ENCODE measurements at places on chromosomes 16 and 17.
A peak's percentile ranks its signal among the peaks of the same experiment; 100 is the strongest.

DNA sequence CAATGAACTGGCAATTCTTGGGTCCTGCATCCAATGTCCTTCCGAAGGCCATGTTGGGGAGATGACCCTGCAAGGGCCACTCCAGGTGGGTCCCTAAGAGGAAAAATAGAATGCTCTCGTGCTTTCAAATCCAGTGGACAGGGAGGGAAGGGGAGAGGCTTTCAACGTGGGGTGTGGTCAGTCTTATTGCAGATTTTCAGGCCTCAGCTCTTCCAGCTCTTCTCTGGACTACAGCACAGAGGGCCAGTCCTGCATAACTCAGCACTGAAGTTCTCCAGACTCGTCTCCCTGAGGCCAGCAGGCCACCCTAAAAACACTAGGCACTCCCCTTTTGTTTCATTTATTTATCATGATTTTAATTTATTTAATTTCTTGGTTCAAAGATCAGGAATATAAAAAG, 43.1 kb downstream of the SRL start:
- no peak for DNase-seq

GRCh38 chr16:75584108-75584507, 17.9 kb downstream of the GABARAPL2 start:
- no peak for DNase-seq

DNA sequence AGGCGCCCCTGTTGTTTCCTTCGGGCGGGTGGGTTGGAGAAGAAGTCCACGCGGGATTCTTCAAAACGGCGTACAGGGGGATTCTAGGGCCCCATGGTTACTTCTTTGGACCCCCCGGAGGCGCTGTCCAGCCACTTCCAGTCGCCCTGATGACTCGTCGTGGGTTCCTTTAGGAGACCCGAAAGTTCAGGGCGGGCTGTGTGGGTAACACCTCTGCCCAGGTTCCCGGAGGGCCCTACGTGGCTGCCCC, 716 bp upstream of the HIC1 start:
- DNase-seq = no peak

GRCh38 chr17:80834893-80835275, 156.8 kb upstream of the CHMP6 start:
- no peak for DNase-seq

DNA sequence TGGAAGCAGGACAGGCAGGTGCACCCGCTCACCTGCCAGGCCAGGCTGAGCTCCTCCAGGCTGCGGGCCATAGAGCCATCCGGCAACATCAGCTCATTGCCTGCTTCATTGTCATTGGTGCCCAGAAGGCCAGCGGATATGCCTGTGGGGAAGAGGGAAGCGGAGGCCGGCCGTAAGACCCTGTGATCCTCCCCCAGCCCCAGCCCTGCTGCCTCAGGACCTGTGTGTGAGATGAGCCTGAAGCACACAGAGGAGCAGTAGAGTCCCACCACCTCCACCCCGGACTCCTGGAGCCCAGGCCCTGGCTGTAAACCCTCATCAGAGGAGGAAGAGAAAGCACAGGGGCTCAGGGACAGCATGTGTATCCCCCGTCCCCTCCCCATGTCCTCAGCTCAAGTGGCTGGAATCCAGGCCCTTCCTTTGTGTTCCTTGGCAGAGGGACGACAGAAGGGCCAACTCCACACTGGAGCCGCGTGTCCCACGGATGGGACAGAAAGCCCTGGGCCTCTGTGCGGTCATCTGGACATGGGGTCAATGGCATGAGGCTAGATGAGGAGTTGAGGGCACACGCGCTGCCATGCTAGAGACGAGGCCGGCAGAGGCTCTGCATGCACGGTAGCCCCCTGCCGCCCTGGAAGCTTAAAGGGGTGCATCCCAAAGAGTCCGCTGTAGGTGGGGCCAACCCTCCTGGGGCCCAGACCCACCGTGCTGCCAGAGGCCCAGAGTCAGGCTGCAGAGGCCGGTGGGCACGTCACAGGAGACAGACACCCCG, 39.1 kb downstream of the RMI2 start:
- peak; percentile 70 for DNase-seq

DNA sequence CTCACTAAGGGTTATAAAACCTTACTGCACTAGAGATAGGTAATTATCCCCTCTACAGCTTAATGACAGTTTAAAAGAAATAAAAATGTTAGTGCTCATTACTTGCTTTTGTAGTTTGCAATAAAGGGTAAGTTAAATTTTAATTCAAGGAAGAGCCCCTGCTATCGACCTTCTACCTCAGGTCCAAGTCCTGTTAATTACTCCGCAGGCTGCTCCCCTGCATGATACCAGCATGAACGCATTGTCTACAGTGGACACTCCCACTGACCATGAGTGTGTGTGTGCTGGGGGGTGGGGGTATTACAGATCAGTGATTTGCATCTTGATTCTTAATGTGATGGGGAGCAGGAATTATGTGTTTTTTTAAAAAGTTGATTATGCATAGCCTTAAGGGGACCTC, 103.1 kb downstream of the AATF start:
- DNase-seq = no peak

- no peak for DNase-seq
Observed at GRCh38 chr16:54630284-54630967, 300.2 kb upstream of the IRX5 start.

GRCh38 chr17:37481001-37481665, 8.6 kb upstream of the DUSP14 start:
- no peak for DNase-seq

DNA sequence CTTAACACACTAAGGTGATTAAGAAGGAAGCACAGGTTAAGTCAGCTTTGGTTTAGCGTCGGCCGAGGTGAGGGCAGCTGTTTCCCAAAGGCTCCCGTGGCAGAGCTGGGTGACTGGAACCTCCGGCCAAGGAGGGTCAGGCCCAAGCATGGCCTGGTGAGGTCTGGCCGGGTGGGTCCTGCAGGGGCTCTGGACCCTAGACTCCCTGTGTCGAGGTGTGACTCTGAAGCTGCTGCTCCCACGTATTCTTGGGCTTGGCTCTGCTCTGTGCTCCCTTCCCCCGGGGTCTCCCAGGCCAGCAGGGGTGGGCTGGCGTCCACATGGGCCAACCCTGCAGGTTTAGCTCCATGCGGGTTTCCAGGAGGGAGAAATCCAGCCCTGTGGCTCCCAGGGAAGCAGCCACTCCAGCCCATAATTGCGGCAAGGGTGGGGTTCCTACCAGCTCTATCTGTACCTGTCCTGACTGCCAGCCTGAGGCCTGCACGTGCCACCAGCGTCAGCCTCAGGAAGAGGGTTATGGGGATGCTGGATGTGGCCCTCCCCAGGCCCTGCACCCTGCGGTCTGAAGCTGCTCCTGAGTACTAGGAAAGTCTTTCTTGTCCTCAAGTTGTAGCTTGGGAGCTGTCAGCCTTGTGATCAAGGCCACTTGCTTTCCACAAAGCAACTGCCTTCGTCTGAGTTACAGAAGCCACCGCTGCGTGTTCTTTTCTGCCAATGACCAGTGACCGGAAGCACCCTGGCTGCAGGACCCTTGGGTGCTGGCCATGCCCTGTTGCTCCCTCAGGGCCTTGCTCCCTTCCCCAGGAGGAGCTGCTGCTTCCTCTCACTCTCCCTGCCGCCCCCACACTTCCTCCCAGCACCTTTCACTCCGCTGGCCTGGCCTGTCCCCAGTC, 4.8 kb downstream of the CDK5R1 start:
- no peak for DNase-seq

DNA sequence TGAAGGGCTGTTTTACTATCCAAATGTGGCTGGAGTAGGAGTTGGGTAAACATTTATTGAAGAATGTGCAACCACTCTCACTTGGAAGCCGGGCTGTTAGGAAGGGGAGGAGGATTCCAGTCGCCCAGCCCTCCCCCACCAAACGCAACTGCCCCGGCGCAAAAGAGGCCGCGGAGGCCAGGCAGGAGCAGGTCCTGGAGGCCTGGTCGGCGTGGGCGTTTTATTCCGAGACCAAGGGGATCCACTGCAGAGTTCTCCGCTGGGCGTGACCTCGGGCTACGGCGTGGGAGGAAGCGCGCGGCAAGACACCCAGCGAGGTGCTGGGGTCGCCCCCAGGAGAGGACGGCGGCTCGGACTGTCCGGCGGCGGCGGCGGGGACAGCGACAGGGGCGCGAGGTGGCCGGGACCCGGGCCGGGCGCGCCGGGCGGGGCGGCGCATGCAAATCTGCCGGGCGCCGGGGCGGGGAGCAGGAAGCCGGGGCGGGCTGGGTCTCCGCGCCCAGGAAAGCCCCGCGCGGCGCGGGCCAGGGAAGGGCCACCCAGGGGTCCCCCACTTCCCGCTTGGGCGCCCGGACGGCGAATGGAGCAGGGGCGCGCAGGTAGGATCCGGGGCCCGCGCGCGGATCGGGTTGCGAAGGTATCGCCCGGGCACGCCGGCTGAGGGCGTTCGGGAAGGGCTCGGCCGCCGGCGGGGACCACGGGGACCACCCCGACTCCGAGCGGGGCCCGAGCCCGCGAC, at the start of gene IL4R:
TSS of gene IL4R (plus strand) at position 553 of the 739 bp plus-strand sequence. CDS start 26,230 bp downstream, outside the sequence.
- DNase-seq = peak; percentile 65

- DNase-seq = peak; percentile 85
Observed at GRCh38 chr17:45432405-45433158, at the start of gene ARHGAP27. ARHGAP27 (minus strand) TSS chr17:45432870; CDS start chr17:45430279, 2,591 bp downstream.

GRCh38 chr17:81120149-81120484, 45.2 kb upstream of the PVALEF start:
- DNase-seq = no peak

DNA sequence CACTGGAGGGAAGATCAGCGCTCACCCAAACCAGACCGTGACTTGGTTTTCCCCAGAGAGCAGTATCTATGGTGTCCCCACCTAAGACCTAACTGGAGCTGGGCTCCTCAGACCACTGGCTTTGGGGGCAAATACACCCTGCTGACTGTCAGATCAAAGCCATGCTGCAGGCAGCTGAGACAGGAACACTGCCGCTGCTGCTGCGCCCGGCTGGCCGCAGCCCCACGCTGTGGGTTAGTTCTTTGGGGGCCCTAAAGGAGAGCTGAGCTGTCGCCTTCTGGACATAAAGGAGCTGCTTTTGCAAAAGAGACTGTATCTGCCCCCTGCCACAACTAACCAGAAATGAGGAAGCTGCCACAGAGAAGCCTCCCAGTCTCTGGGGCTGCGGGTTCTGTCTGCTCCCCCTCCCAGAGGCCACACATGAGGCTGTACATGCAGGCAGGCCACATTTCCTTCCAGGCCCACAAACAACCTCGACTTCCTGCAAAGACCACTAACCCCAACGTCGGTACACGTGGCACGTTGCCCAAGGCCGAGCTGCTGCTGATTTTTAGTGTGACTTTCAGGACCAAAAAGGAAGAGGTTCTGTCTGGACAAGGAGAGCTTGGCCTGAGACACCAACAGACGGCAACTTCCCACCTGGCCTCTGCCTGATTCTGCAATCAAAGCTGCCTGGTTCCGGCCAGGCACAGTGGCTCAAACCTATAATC, 18.2 kb upstream of the ABR start:
- no peak for DNase-seq

- no peak for DNase-seq
Observed at GRCh38 chr16:11202260-11203091, 53.5 kb downstream of the SOCS1 start.

DNA sequence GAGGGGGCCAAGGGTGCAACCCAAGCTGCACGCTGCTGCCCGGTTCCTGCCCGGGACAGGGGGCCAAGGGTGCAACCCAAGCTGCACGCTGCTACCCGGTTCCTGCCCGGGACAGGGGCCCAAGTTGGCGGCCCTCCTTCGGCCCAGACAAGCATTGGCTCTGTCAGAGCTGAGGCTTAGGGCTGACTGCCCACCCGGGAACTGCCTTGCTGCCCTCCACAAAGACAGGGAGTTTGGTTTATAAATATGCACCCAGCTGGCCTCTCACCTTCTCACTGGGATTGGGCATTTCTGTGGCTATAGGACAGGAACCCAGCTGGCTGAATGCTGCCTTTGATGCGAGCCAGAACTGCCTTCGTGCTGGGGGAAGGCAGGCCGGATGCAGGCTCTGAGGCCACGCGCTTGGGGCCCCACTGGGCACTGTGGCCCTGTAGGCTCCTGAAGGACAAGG, 105.7 kb downstream of the IRX5 start:
- no peak for DNase-seq

- no peak for DNase-seq
Observed at GRCh38 chr17:74387365-74388218, 20.3 kb downstream of the GPR142 start.

DNA sequence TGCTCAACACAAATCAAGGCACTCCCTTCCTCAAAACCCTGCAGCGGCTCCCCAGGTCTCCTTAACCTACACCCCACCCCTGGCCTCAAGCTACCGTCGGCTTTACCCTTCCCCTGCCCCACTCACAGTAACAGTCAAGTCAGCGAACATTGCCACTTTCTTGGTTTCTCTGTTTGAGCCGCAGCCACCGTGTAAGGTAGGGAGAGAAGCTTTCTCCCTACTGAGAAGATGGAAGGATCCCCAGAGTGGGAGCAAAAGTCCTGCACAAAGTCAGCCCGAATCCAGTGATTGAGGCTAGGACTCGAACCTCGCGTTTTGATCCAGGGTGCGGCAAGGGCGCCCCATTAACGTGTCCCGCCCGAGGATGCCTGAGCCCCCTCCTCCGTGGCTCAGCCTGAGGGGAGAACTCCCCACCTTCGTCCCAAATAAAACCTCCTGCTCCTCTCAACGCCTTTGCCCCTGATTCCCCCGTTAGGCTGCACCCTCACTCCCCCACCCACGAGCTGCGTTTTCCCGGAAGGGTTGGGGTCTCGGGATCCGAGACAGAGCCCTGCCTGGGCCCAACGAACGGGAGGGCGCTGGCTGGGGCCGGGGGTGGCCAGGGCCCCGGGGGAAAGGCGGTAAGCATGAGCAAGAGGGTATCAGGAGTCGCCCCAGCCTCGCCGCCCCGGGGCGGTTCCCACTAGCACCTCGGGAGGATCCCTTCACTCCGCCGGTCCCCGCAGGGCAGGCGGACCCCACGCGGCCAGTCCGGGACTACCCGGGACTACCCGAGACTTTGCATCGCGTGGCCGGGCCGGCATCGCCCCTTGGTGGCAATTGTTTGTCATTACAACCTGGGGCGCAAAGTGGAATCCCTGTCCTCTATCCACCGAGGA, 9.9 kb upstream of the NAGS start:
- peak; percentile 85 for DNase-seq

DNA sequence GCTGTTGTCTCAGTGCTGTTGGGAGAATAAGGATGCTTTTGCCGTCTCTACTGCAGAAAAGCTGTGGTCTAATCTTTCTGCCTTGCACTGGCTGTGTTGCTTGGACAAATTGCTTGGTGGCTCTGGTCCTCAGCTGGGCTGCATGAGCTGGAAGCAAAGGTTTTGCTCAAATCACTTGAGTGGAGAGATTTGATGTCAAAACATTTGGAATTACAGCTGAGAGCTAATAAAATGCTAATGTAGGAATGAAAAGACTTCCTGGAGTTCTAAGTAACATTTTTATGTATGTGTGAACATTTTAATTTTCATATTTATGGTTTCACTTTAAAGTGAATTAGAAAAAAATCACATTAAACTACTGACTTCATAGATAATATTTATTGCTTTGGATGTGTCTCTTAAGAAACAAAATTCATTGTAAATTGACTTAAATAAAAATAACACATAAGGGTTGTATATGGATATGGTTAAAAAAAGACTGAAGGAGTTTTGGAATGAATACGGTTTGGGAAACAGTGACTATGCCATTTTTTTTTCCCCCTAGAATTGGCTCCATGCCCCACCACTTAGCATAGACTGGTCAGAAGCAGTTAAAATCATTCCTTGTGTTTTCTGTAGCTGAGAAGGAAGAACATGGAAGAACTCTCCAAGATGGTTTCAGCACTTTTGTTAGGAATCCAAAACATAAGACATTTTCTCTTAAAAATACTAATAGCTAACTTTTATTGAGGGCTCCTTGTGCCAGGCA, 39.2 kb upstream of the FAM20A start:
- no peak for DNase-seq

GRCh38 chr16:89361751-89362539, 128.4 kb downstream of the ANKRD11 start:
- DNase-seq = no peak

- no peak for DNase-seq
Observed at GRCh38 chr16:50685462-50686063, 4.5 kb upstream of the SNX20 start.

GRCh38 chr16:59305850-59306249, 571.7 kb upstream of the GOT2 start:
- no peak for DNase-seq

All from DMS53 (cell line).